LHCN-M2 (cell line): ENCODE measurements at places on chromosomes 5 and 9. TPM values are rescaled to one million over a fixed set of nuclear protein-coding genes. Genes with fewer than 3 reads are reported as not detected.

DNA sequence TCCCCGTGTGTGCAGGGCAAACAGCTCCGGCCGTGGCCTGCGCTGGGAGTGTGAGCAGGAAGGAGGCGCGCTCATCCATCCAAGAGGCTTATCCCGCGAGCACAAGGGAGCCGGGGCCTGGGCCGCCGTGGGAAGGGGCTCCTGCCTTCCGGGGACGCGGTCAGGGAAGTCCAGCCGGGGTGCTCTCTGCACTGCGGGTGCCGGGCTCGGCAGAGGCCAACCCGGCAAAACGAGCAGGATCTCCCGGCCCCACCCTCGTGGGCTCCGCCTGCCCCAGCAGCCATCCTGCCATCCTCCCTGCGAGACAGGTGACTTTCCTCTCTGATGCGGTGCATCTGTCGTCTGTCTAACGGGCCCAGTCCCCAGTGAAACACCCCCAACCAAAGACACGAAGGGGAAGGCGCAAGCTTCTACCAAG lies 244.2 kb downstream of the AUH start:
- DNase-seq: no peak

GRCh38 chr9:106414042-106414441 lies 448.9 kb upstream of the ZNF462 start:
- DNase-seq: no peak

- no peak for DNase-seq
Observed at GRCh38 chr9:89436326-89436725, 61.6 kb downstream of the SEMA4D start.

ANKRD55 gene
- total RNA-seq: not detected in 2 replicates

DNA sequence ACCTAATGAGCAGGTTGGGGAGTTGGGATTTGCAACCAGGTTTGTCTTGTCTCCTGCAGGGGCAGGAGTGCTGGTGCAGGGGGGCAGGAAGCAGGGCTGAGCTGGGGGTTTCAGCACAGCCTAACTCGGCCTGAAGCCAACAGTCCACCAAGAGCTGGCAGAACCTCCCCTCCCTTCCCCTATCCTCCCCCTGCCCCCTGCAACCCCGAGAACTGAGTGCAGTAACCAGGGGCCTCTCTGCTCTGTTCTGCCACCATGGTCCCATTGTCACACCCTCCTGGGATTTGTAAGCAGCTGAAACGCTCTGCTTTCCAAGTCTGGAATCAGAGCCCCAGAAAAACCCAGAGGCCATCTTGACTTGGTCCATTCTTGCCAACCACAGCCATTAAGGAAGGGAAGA lies 72.9 kb downstream of the ARHGEF37 start:
- DNase-seq: no peak

GRCh38 chr9:5553211-5553610 lies 42.9 kb downstream of the PDCD1LG2 start:
- DNase-seq: peak; percentile 93

DNA sequence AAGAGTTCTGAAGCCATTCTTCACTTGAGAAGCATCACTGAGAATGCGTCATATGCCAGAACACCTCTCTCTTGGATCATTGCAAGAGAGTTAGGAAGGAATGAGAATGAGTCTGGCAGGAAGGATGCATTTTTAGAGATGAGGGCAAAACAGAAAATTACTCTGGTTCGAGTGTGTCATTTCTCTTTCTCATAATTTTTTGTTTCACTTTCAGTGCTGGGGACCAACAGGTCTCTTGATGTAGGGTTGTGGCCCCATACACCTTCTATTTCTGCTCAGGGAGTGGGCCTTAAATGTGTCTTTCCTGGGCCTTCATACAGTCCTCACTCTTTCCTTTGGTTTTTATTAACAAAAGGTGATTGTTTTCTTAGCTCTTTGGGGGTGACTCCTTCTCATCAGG lies 302.4 kb downstream of the NR3C1 start:
- no peak for DNase-seq
